ENCODE measurements at places on chromosomes 2 and 18.

GRCh38 chr2:120305296-120305695 lies 40.6 kb upstream of the INHBB start:
- no peak for DNase-seq

DNA sequence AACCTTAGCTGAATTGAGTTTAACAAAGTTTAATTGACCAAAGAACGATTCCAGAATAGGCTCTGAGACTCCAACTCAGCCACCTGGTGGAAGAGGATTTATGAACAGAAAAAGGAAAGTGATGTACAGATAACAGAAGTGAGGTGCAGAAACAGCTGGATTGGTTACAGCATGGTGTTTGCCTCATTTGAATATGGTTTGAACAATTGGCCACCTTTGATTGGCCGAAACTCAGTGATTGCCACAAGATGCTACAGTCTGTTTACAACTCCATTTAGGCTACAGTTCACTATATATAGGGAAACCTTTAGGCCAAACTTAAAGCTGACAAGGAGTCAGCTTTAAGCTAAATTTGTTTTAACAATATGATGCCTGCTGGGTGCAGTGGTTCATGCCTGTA lies 28.1 kb upstream of the SLC35G4 start:
- DNase-seq: no peak

DNA sequence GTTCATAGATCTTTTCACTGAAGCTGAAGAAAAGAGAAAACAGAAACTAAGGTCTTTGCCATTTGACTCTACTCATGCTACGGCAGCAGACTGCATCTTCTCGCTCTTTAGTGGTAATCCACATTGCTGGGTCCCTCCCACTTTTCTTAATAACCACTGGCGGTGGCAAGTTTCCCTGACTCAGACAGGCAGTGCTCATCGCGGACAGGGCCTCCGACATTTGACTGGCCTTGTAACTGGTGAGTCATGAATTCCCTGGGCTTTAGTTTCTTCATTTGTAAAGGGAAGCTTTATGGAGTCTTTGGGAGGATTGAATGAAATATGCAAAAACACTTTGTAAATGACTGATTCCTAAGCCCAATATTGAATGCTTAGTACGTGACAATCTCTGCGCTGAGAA lies 238.2 kb upstream of the RBBP8 start:
- peak; percentile 98 for DNase-seq

DNA sequence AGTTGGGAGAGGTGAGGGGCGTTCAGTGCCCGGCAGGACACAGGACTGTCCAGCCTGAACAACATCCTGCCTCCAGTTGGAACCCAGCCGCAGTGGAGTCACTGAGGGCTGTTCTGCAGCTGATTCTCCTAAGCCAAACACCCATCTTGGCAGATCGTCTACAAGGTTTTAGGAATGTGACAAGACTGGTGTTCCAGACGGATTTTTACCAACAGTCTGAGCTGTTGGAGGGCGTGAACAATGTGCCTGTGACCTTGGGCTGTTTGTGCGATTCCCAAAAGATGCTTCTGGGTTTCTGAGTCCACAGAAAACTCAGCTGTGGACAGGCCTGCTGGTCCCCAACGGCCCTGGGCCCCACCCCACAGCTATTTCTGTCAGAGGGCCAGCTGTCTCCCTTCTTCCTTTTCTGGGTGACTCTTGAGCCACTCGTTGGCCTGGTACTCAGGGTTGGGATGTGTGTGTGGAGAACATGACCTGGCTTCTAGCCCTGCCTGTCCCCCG lies 5.7 kb downstream of the LRRFIP1 start:
- DNase-seq: no peak

DNA sequence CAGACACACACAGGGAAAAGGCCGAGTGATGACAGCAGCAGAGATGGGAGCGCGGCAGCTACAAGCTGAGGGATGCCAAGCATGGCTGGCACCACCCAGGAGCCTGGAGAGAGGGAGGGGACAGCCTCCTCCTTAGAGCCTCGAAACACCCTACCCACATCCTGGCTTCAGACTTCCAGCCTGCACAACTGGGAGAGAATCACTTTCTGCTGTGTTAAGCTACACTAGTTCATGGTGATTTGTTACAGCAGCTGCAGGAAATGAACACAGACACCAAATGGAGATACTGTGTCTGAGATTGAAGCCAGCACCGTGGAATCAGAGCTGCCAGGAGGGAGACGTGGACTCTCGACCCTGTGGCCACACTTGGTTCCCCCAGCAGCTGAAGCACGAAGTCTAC lies 27.5 kb upstream of the FOSL2 start:
- no peak for DNase-seq

- no peak for DNase-seq
These were observed 161.8 kb downstream of the DLGAP1 start for GRCh38 chr18:4293337-4293736.

Measured in astrocyte (in vitro differentiated cells and primary cell).